Lower leg skin (tissue), 4 donors: ENCODE measurements at places on chromosomes 5 and 9.

- no peak for DNase-seq
Observed at GRCh38 chr9:37121881-37122280, 1.5 kb downstream of the ZCCHC7 start.

- peak; percentile 23 for DNase-seq
Observed at GRCh38 chr5:14870337-14871213, 1.0 kb downstream of the ANKH start.

- no peak for DNase-seq
Observed at GRCh38 chr5:154364771-154365170, 81.0 kb upstream of the SAP30L start.

- no peak for DNase-seq
Observed at GRCh38 chr5:43313854-43314457, 744 bp upstream of the HMGCS1 start.

DNA sequence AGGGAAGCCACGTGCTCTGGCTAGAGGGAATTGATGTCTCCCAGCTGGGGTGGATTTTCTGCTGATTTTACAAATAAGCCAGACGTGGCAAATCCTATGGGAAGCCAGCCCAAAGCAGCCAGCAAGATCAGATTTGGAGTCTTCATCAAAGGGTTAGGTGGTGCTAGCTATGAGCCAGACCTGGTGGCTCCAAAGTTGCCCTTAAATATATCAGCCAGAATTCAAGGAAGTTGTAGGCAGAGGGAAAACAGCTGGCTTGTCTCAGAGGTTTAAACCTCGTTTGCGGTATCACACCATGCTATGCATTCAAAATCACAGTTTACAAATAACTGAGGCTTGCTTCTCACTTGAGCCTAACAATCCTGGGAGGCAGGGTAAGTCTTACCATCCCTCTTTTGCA is 313.2 kb downstream of the MLLT3 start:
- no peak for DNase-seq

DNA sequence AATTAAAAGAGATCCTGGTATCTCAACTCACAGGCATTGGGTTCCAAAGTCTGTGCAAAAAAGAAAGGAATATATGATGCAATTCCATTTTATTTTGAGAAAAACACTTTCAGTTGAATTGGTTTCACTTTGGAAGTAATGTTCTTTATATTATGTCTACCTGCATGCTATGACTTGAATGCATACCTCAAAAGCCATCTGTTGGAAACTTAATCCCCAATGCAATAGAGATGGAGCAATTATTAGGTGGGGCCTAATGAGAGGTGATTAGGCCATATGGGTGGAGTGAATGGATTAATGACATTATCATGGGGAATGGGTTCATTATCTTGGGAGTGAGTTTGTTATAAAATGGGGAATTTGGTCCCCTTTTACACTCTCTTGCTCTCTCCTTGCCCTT is 293.3 kb downstream of the CSNK1G3 start:
- DNase-seq = no peak

DNA sequence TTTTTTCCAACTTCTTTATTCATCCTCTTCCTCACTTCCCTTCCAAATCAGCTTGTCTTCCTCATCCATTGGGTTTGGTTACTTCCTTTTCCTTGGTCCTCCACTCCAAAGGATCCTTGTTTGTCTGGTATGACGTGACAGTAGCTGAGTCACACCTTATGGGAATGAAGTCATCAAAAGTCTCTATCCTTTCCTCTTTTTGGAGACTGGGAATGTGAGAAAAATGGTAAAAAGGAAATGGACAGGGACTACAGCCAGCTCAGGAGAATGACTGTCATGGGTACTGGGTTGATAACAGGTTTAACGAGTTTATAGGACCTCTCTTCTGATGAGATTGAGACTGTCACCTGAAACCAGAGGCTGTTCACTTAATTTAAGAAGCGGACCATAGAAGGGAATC is 76.2 kb upstream of the MYO10 start:
- no peak for DNase-seq

DNA sequence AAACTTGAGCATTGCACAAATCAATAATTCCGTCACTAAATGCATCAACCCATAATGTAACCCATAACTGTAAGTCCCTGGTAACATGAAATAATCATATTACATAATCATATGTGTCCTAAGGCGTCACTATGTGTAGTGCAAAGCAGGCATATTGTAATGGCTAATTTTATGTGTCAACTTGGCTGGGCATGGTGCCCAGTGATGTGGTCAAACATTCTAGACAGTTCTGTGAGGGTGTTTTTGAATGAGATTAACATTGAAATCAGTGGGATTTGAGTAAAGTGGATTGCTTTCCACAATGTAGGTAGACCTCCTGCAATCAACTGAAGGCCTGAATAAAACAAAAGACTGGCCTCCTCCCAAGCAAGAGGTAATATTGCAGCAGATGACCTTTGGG is 794.4 kb upstream of the ACO1 start:
- no peak for DNase-seq

DNA sequence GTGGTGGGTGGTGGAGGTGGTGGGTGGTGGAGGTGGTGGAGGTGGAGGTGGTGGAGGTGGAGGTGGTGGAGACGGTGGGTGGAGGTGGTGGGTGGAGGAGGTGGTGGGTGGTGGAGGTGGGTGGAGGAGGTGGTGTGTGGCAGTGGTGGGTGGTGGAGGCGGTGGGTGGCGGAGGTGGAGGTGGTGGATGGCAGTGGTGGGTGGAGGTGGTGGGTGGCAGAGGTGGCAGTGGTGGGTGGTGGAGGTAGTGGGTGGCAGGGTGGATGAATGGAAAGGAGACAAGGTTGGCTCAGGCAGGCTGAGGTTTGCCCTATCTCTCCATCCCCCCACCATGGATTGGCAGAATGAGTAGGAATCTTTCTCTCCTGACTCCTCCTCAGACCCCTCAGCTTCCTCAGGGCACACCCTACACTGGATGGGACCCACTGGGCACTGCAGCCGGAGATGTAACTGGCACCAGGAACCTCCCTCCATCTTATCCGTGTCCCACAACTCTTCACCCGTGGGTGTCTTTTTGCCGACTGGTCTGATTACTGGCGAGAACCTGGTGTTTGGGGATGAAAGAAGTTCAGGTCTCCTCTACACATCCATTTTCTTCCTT is 166.3 kb downstream of the C9orf50 start:
- DNase-seq = no peak

DNA sequence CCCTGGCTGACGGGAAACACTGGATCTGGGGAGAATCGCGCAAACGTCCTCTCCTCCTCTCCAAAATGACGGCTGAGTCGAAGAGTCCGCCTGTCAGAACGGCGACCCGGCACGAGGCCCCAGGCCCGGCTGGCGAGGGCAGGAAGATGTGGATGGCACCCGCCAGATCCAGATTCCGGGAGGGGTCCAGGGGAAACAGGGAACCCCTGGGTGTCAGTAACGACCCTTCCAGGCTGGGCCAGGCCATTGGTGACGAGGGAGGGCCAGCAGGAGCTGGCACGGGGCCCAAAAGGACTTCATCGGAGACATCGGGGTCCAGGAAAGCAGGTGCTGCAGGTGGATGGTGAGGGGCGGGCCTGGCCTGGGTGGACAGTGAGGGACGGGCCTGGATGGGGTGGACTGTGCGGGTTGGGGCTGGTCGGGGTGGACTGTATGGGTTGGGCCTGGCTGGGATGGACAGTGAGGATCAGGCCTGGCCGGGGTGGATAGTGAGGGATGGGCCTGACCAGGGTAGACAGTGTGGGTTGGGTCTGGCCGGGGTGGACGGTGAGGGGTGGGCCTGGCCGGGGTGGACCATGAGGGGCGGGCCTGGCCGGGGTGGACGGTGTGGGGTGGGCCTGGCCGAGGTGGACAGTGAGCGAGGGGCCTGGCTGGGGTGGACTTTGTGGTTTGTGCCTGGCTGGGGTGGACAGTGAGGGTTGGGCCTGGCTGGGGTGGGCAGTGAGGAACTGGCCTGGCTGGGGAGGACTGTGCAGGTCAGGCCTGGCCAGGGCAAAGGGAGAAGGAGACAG is 14.0 kb downstream of the SLC6A3 start:
- DNase-seq = no peak

- DNase-seq = no peak
Observed at GRCh38 chr5:141003791-141004611, 37.7 kb downstream of the PCDHAC2 start.

- DNase-seq = no peak
Observed at GRCh38 chr5:96254980-96255691, 177.9 kb downstream of the PCSK1 start.

GRCh38 chr5:177317959-177318377 is 6.3 kb upstream of the MXD3 start:
- DNase-seq = peak; percentile 94

DNA sequence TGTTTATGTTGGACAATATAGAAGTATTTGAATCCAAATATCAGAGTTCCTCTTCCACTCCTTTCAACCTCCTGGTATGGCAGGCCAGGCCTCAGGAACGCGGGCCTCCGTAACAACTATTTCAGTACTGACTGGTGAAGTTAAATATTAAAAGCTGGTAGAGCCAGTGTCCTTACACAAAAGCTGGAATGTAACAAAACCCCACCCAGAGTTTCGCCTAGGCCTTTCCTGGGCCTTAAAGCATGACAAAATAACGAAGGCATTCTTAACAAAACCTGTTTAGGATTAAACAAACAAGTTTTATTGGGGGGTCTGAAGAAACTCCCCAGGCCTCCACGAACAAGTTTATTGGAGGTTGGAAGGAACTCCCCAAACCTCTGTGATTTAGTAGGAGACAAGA is 61.6 kb upstream of the GNE start:
- peak; percentile 65 for DNase-seq

- no peak for DNase-seq
Observed at GRCh38 chr5:122366501-122366900, 54.5 kb downstream of the SNCAIP start.

DNA sequence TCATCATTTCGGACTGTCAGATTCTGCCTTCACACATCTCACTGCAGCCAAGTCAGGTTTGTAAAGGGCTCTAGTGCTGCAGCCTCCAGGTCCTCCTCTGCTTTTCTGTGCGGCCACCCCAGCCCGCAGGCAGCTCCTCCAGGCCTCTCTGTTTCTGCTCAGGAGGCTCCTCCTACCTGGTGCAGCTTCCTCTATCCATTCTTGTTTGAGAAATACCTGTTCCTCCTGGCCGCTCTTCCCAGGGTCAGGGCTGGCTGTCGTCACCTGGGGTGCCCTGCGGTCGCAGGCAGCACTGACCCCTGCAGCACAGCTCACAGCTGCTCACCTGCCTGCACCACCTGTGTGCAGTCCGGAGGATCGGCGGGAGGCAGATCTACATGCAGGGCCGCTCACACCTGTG is 387.7 kb upstream of the IRX4 start:
- DNase-seq = no peak

DNA sequence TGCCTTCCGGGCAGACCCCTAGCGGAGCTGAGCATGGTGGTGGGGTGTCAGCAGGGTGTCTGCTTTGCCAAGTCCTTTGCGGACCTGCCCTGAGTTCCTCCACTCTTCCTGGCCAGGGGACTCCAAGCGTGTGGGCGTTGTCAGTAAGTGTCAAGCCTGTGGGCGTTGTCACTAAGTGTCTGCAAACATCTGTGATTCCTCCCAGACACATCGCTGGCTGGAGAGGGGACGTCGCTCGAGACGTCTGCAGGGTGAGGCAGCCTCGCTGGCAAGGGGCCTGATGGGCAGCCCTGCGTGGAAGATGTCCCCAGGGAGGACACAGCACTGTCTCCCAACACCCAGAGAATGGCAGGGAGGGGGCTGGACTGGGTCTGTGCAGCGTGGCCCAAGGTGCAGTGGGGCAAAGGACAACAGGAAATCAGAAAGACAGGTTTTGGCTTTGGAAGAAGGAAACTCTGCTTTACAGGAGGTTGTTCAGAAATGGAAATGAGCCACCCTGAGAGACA is 28.8 kb downstream of the ADAMTSL2 start:
- DNase-seq = peak; percentile 44

DNA sequence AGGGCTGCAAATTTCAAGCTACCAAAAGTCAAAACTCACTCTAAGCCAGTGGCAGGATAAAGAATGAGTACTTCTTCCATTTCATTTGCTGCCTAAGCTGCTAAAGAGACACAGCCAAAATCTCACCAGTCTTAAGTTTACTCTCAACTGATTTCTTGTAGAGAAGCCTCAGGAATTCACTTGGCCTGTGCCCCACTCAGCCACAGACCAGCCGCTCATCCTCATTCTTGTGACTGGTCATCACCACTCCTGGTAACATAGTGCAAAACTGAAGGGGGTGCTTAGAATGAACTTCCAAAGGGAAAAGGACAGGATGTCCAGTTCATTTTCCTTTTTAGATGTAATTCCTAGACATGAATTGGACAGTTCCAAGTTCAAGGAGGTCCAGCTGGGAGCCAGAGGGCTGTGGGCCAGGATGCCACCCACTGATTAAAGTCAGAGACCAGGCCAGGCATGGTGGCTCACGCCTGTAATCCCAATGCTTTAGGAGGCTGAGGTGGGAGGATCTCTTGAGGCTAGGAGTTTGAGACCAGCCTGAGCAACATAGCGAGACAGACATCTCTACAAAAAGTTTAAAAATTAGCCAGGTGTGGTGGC is 72.7 kb upstream of the RANBP3L start:
- DNase-seq = no peak

GRCh38 chr9:88663771-88664419 is 128.9 kb downstream of the NXNL2 start:
- no peak for DNase-seq

DNA sequence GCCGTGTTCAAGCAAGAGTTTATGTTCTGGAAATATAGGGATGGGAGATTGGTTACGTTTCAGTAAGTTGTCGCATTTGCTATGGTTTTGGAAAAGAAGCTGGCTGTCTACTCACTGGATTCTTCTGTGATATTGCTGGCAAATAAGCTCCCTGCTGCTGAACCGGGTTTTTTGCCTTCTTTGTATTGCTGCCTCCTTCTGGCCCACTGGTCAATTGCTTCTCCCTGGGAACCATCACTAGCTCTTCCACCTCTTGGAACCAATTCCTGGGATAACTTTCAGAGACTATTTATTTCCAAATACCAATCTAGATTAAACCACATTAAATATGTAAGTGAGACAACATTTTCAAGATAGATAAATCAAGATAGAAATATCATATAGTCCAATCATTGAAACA is 43.0 kb downstream of the NUDT12 start:
- DNase-seq = no peak
